ENCODE measurements at places on chromosomes 12 and 14.

GRCh38 chr12:9943240-9943639 lies 11.1 kb upstream of the CLEC2A start:
- no peak for DNase-seq

DNA sequence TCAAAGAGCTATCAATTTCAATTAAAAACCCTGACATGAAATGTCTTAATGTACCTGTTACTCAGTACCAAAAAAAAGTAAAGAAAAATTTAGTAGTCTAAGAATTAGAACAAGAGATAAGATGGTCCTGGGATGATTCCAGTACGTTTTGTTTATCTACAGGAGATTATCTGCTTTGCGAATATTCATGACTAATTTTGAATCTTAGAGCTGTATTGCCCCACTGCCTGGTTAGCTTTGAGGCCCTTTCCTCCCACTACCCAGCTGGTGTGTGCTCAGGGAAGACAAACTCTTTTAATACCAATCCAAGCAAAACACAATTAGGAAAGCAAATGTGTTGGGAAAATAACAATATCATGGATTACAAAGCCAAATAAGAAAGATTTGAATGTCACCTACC lies 263.5 kb downstream of the FOXG1 start:
- DNase-seq, result no peak

DNA sequence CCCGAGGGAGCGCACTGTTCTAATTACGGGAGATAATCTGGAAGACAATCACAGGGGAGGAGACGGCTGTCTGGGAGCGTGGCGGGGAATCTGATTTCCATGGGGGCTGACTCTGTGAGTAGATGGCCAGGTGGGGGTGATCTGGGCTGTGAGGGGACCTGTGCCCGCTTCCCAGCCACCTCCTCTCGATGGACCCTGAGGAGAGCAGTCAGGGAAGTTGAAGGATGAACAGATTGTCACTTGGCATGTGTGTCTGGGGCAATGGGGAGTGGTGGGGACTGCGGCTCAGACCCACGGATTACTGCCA lies 22.6 kb downstream of the GALNT9 start:
- no peak for DNase-seq

DNA sequence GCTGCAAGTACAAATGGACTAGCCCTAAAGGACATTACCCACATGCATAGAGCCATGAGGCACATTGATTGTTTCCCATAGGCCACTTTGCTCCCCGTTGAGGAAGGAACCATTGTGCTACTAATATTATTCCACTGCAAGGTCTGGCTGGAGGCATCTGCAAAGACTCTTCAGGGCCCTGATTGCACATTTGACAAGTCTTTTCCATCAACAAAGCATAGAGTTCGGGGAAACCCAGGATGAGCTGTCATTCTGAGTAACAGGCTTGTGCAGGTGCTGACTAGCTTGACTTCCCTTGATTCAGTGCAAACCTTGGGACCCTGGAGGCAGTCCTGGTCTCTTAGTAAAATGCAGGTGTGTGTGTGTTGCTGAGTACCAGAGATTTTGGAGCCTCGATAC lies 73.8 kb downstream of the SUSD6 start:
- no peak for DNase-seq

DNA sequence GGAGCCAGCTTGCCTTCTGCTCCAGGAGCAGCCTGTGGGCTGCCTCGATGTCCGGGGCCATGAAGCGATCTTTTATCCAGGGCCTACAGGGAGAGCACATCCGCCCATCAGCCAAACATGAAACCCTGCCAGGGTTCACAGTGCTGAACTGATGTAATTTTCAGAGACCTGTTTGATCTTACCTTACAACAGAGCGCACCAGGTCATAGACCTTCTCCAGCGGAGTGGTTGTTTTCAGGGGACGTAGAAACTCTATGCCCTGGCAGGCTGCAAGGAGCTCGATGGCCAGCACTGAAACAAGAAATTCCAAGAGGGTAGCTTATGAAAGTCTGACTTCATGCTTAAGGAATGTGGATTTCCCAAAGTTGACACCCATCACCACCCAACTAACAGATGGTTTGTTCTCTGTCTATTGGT lies 19.7 kb downstream of the HAL start:
- DNase-seq, result no peak

DNA sequence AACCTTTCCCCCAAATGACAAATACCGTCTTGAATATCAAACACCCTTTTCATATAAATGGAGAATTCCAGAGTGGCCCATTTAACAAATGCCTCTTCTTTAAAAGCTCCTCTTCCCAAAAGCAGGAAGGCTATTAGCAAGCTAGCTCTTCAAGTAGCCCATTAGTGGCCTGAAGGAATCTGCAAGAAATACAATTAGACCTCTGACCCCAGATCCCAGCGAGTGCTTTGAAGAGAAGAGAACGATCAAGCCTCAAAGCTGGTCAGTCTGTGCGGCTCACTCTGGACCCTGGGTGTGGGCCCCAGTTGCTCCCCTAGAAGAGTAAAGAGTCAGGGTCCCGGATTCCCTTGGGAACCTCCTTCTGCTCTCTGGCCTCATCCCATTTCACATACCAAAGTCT lies 325.6 kb downstream of the NUAK1 start:
- no peak for DNase-seq
